ENCODE measurements at places on chromosomes 7 and 10.
A peak's percentile ranks its signal among the peaks of the same experiment; 100 is the strongest.

DNA sequence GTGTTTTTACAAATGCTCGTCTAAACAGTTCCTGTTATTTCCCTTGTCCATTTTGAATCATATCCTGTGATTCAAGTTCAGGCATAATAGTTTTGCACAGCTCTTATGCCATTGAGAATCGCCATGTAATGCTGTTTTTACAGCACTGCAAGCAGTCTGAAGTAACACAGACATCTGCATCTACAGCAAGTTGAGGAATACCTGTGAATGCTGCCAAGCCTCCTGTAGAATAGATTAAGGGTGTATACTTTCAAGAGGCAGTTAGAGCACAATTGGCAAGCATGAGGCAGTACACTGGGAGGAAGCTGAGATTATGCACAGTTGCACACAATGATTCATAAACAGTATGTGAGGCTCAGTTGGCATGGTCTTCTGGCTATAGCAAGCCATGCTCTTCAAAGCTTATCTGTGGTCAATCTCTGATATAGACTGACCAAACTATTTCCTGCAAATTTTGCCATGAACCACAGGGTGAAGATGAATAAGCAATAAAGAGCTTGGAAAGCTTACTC is 121.9 kb upstream of the AKR1E2 start:
- DNase-seq, result no peak

- no peak for DNase-seq
Measured at GRCh38 chr10:18418541-18419215, 232.7 kb downstream of the NSUN6 start.

- DNase-seq, result no peak
Measured at GRCh38 chr7:40526951-40527715, 392.3 kb downstream of the SUGCT start.

DNA sequence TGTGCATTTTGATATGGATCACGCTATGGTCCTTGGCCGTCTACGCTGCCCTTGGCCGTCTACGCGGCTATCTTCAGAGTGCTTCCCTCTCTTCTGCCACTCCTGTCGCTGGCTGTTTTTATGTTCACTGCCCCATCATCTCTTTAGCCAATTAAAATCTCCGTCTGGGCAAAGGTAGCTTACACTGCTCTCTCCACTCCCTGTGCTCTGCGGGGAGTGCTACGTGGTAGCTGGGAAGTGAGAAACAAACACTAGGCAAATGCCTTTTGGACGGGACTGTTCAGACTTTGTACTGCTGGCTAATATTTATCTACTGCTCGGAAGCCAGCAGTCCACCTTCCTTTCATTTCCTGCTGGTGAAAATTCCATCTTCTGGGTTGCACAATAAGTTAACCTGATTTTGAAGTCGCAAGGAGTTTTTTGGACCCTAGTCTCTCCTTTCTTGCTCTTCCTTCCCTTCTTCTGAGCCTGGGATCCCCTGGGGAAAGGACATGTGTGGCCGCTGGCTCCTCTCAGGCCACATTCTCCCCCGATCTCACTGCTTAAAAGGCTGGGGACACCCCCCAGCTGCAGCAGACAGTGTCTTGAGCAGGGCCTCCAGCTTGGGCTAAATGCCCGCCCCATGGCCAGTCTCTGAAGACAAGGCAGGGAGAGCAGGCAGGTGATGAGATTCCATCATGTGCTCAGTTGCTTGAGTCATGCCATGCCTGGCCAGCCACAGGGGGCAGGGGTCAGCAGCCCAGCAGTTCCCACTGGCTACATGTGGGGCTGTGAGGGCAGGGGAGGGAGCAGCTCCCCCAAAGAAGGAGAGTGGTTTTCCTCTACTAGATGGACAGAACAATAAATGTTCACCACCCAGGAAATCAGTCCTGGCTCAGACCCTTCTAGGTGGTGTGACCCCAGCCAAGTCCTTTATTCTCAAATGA is 25.5 kb upstream of the RBM33 start:
- DNase-seq, result no peak

DNA sequence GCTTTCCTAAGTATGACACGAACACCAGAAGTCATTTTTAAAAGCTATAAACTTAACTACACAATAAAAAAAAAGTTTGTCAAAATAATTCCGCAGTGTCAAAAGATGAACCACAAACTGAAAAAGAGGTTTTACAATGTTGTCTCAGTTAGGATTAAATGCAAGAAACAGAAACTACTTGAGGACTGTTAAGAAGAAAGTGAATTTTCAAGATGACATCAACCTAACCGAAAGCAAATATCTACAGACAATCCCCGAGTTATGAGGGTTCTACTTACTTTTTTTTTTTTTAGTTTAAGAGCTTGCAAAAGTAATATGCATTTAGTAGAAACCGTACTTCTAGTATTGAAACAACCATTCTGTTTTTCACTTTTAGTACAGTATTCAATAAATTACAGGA is 62.3 kb downstream of the TFPI2 start:
- DNase-seq, result no peak

- DNase-seq, result no peak
Measured at GRCh38 chr7:142461437-142461836, 203.6 kb upstream of the PRSS58 start.

- DNase-seq, result no peak
Measured at GRCh38 chr7:150388709-150389531, 9.8 kb downstream of the ZNF775 start.

GRCh38 chr10:26737730-26738129 is 40.2 kb downstream of the PDSS1 start:
- peak; percentile 50 for DNase-seq

- no peak for DNase-seq
Measured at GRCh38 chr7:85065888-85066485, 120.9 kb downstream of the SEMA3D start.

GRCh38 chr10:132111871-132112341 is 46.2 kb downstream of the JAKMIP3 start:
- no peak for DNase-seq

DNA sequence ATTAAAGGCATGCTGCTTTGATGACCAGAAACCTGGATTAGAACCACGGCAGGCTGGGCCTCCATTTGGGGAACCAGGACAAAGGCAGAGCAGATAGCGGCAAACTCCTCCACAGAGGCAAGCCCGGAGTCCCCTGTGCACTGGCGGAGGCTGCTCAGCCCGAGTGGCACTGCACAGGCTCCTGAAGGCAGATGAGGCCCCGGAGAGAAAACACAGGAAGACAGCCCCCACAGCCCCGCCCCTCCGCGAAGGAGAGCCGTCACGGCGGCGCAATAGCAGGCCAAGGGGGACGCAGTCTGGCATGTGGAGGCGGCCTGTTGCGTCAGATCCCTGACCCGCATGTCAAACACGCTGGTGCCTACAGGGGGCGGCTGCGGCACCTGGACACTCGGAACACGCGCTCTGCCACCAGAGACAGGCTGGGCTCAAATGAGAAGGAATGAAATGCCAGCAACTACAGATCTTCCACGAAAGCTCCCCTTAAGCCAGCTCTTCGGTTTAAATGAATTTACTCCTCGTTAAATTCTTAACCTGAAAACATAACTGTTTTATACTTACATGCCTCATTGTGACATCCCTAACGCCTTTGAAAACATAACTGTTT is 128.5 kb downstream of the MAD1L1 start:
- peak; percentile 84 for DNase-seq

GRCh38 chr10:78148216-78148960 is 114.7 kb downstream of the RPS24 start:
- no peak for DNase-seq

DNA sequence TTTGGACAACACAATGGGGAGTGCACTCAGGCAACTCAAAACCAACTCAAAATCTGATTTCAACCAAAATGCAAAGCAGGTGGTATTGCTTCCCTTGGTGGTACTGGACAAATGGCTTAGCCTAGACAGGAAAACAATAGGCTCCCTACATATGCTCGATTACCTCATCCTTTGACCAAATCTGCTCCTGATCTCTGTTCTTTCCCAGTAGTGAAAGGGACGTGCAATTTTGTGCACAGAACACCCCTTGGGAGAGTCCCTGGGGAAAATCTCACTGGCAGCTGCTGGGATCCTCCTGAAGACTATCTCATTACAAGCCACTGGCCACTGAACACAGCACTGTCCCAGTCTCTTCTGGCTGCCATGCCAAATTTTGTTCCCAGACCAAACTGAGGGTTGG is 149.2 kb upstream of the VSTM2A start:
- DNase-seq, result no peak

GRCh38 chr10:11068861-11069633 is 51.4 kb downstream of the CELF2 start:
- no peak for DNase-seq

- no peak for DNase-seq
Measured at GRCh38 chr10:61316676-61317265, 136.4 kb downstream of the TMEM26 start.

GRCh38 chr7:130152493-130153210 is 52.6 kb downstream of the TMEM209 start:
- no peak for DNase-seq

- DNase-seq, result no peak
Measured at GRCh38 chr7:15686957-15687545, 568 bp upstream of the MEOX2 start.

GRCh38 chr10:91643700-91644099 is 10.8 kb upstream of the PPP1R3C start:
- no peak for DNase-seq

GRCh38 chr7:17713584-17713983 is 226.7 kb downstream of the SNX13 start:
- no peak for DNase-seq

DNA sequence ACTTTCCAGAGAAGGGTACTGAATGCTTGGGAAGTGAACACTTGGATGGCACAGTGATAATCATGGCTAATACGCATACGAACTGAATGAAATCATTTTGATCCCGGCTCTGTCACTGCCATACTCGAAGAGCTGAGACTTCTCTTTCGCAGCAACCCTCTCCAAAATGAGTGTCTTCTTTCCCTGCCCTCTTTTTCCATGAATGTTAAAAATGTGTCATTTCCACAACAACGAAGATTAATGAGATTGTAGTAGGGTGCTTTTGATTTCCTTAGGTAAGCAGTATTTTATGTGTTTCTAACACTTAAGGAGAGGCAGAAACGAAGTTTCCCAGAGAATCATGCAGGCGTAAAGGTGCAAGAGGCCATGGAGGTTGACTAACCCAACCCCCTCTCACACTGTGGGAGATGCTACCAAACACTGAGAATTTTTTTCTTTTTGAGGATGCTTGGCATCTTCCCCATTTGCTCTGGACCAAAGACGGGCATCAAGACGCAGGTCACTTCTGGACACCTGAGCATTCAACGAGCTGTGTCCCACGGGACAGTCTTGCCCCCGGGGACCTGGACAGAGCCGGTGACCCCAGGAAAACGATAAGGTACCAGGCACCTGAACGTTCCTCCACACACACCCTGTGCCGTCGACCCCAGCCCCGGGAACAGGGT is 823 bp downstream of the COPG2 start:
- DNase-seq, result no peak

- DNase-seq, result no peak
Measured at GRCh38 chr10:21720090-21720489, 186.1 kb downstream of the MLLT10 start.

- peak; percentile 32 for DNase-seq
Measured at GRCh38 chr10:69088471-69088769, 517 bp downstream of the SRGN start.

GRCh38 chr7:134179036-134180011 is 52.2 kb downstream of the LRGUK start:
- no peak for DNase-seq

GRCh38 chr7:103932389-103932788 is 57.1 kb downstream of the RELN start:
- no peak for DNase-seq

DNA sequence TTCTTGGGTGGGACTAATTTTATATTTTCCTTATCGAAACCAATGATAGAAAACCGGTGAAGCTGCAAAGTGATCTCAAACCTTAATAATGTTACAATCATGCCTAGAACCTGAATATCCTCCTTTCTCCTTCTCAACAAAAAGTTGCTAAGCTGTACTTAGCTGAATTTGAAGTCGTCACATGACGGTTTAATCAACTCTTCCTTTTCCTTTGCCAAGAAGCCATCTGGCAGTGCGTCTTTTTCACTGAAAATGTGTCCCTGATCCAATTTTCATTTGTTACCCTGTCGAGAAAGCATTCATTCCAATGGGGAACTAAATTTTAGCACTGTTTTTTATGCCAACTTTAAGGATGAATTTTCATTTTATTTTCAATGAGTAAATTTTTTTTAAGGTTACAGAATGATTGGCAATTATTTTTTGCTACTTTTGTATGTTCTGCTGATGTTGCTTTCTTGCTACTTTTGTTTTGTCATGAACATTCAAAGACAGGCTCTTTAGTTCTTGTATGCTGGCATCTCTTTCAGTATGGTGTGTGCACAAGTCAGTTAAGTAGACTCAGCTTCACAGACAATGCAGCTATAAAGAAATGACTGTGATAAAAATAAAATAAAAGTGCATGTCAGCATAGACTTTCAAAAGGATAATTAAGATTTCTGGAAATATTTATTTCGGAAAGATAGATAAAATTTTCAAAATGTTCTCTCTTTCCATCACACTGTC is 980.0 kb downstream of the DNAJB9 start:
- DNase-seq, result no peak

DNA sequence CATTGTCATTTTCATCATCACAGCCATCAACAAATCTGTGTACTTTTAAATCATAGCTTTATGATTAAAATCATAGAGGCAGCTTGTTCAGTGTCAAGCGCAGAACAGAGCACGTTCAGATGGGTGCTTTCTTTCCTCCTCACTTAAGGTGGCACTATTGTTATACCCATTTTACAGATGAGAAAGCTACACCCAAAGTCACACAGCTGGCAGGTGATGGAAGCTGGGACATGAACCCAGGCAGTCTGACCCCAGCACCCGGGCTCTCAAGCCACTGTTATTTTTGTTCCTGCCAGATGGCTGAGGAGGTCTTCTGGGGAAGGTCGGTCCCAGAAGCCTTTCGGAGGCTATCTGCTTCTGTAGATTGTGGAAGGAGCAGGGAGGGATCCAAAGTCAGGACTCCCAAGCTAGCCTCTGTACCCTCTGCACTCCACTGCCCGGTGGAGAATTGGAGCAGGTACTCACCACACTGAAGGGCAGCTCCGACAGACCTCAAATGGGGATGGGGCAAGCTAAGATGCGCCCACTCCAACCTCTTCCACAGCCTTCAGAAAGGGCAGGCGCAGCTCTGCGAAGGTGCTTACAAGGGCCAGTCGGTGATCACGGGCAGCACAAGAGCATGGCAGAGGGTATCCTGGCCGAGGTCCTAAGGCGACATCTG is 610 bp downstream of the AVPI1 start:
- DNase-seq, result peak; percentile 18

- DNase-seq, result no peak
Measured at GRCh38 chr10:121735263-121735662, 137.0 kb upstream of the FGFR2 start.

- DNase-seq, result no peak
Measured at GRCh38 chr7:8827329-8827728, 393.9 kb downstream of the NXPH1 start.

GRCh38 chr10:95542761-95543160 is 18.4 kb downstream of the SORBS1 start:
- no peak for DNase-seq

Data from stimulated activated naive CD8-positive, alpha-beta T cell treated with anti-CD3 and anti-CD28 coated beads, Interleukin-15, amount 100 ng/mL, for 72 hours (primary cell).